ENCODE measurements at places on chromosomes 7 and 10.

DNA sequence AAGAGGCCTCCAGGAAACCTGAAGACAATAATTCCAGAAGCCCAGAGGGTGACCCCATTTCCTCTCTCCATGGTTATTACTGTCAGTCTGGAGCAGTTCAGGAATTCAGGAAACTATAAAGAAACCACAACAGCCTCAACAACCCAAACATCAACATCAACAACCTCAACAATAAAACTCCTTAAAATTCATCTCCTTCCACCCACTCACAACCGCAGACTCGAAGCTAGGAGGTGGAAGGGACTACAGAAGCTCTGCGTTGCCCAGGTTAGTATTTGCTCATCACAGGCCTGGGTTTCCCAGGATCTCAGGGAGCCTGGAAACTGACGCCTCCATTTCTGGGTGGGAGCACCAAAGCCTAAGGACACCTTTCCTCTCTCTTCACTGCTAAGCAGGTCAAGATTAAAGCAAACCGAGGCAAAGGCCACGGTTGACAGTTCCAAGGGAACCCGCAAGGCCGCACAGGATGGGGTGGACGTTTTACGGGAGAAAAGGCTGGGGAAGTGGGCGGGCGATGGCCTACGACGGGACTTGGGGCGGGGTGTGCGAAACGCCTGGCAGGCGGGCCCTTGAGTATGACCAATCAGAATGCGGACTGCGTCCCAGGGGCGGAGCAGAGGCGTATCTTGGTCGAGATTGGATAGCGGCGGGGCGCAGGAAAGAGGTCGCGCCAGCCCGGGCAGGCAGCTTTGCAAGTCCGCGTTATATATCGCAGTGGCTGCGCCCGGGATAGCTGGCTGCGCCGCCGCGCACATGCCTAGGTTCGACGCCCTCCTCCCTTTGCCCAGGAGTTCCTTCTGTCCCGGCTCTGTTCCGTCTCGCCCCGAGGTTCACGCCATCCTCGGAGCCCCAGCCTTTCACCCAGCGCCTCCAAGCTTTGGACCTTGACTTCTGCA is at the start of gene ELOVL3:
Gene ELOVL3 (plus strand): TSS at position 654 of the 896 bp plus-strand sequence. CDS start 250 bp downstream, outside the sequence.
- peak; percentile 50 for DNase-seq

DNA sequence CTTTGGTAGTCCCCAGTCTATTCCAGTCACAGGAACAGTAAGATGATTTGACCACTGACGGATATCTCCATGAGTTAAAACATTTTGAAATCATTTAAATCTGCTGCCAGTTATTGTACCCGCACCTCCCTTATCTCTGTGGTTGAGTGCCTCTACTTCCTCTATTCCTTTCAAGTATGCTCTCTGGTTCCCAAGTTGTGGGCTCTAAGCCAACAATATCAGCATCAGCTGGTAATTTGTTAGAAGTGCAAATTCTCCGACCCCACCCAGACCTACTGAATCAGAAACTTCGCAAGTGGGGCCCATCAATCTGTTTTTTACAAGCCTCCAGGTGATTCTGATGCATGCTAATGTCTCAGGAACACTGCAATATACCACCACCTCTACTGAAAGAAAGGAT is 235.5 kb downstream of the CCSER2 start:
- no peak for DNase-seq

DNA sequence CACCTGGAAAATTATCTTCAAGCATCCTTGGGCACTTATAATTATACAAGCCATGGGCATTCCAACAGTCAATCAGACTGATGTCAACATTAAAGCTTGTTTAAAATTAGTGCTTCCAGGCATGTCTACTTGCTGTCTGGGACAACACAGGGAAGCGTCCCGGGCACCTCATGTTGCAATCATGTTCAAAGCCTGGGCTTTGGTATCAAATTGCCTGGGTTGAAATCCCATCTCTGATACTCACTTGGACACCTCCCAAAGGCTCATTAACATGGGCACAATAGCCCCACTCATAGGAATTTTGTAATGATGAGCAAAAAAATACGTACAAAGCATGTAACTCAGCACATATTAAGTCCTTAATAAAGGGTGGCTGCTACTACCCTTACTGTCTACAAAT is 14.4 kb downstream of the AIFM2 start:
- DNase-seq, result no peak

GRCh38 chr10:31148951-31149350 is 117.3 kb upstream of the ZNF438 start:
- DNase-seq, result no peak

DNA sequence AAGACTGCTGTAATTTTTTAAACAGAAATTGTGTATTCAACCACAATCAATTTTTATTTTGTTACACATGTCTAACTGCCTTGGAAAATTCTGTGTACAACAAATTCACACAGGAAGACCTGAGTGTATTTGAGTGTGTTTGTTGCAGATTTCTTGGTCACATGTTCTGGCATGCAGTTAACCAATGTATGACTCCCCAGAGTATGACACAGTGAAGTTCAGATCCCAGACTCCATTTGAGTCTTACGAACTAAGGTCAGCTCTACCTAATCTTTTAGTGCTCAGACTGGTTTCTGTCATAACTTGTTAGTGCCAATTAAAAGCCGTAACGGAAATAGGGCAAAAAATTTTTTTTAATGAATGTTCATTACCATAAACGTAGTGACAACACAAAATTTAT is 5.8 kb downstream of the GNAI1 start:
- no peak for DNase-seq

GRCh38 chr7:35909870-35910357 is 109.1 kb downstream of the SEPTIN7 start:
- DNase-seq, result no peak

GRCh38 chr7:138116141-138116540 is 39.9 kb downstream of the AKR1D1 start:
- peak; percentile 91 for DNase-seq

Data from epithelial cell of proximal tubule (primary cell).